Stimulated activated CD4-positive, alpha-beta T cell treated with anti-CD3 and anti-CD28 coated beads, Interleukin-15, amount 100 ng/mL, for 24 hours (primary cell): ENCODE measurements at places on chromosomes 4 and X.

GRCh38 chrX:15567886-15568616, 32.7 kb downstream of the ACE2 start:
- DNase-seq, result no peak

GRCh38 chrX:108439961-108440696, 491 bp downstream of the COL4A5 start:
- DNase-seq, result no peak

- no peak for DNase-seq
Measured at GRCh38 chr4:155907556-155907955, 4.1 kb downstream of the TDO2 start.

- no peak for DNase-seq
Measured at GRCh38 chrX:133697656-133698055, 282.4 kb upstream of the GPC4 start.

- DNase-seq, result no peak
Measured at GRCh38 chr4:177293208-177294033, 16.3 kb upstream of the NEIL3 start.
